ENCODE measurements at places on chromosomes 16 and 17.

- DNase-seq, result no peak
Measured at GRCh38 chr17:78438694-78439325, 60.4 kb downstream of the PGS1 start.

- no peak for DNase-seq
Measured at GRCh38 chr17:74430385-74430705, 1.5 kb upstream of the GPRC5C start.

DNA sequence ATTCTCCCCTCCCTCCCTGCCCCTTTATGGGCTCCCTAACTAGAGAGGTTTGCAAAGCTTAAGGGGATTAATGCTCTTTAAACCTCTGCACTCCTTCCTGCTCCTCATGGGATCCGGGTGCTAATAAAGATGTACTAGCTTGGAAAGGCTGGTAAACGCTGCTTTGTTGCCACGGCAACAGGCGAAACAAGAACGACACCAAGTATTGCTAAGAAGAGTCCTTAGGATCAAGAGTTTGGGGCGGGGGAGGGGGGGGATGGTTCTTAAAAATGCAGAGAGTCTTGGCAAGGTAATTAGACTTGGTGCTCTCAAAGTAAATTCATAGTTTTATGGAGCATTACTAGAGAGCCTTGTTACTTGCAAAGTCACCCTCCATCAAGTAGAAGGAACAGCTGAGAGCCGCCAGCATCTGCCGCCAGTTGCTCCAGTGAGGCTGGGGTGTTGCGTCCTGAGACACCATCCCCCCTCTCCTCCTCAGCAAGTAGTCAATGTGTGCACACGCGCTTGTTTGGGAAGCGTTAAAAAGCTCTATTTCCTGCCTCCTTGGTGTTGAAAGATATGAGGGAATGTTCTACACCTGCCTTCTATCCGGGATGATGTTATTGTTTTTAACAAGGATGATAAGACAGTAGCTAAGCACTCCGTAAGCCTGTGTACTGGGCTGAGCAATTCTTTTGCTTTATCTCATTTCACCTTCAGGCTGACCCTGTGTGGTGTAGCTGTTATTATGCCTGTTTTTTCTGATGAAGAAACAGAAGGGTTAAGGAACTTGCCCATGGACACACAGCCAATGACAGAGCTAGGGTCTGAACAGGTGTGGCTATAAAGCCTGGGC, 190.9 kb downstream of the CCDC182 start:
- DNase-seq, result peak; percentile 84

- no peak for DNase-seq
Measured at GRCh38 chr16:14280541-14280940, 209.4 kb downstream of the MRTFB start.

GRCh38 chr16:30964574-30965226, 7.1 kb downstream of the SETD1A start:
- DNase-seq, result no peak

DNA sequence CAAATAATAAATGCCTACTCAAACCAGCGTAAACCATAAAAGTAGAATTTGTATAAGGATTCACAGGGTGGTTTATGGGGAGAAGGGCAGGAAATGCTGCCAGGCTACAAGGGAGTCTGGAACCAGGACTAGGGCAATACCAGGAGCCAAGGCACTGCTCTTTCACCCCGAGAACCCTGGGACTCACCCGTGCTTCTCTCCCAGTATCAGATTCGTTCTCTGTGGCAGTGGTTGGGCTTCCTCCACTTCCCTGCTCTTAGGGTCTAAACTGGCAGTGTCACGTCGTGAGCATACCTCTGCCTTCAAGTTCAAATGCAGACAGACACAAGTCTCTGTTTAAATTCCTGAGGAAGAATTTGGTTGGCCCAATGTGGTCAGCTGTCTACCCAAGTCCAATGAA, 49.3 kb downstream of the PRKCA start:
- DNase-seq, result no peak

GRCh38 chr17:7886227-7887037, 2.2 kb upstream of the CHD3 start:
- DNase-seq, result peak; percentile 68

- peak; percentile 79 for DNase-seq
Measured at GRCh38 chr17:81514739-81515529, 2.3 kb upstream of the ACTG1 start.

Measured in lung (tissue), 17 donors.